GOT3 (cell line): ENCODE measurements at places on chromosomes 3 and 15.

- no peak for DNase-seq
These were observed 40.9 kb downstream of the STAG1 start for GRCh38 chr3:136711277-136711676.

DNA sequence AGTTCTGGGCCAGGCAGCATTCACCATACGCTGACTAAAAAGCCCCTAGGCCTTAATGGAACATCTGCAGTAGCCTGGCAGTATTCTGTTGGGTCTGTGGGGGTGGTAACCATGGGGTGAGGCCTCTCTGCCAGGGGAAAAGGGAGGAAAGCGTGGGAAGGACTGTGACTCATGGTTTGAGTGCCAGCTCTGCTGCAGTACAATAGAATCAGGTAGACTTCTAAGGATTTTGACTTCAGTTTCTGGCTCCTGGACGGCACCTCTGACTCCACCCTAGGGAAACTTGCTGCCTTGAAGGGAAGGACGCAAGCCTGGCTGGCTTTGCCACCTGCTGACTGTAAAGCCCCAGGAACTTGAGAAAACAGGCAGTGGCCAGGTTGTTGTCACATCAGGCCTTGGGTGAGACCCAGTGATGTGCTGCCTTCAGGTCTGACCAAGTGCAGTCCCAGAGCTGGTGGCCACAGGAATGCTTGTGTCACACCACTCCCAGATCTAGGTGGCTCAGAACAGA lies 148.6 kb downstream of the SUCNR1 start:
- peak; percentile 25 for DNase-seq

DNA sequence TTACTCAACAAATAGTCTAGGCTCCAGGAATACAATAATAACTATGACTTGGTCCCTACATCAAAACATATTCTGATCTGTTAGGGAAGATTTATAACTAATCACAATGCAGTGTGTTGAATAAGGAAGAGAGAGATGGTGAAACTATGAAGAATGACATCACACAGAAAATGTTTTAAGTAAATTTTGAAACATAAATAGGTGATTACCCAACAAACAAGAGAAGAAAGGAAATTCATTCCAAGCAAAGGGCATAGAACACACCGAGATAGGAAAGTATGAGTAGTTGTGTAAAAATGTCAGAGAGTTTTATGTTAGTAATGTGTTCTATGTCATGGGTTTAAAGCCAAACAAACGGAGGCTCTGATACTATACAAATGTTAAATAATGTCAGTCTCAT lies 13.4 kb downstream of the SEC62 start:
- no peak for DNase-seq

- DNase-seq: no peak
These were observed 154.2 kb downstream of the RAB11A start for GRCh38 chr15:66023311-66023972.

DNA sequence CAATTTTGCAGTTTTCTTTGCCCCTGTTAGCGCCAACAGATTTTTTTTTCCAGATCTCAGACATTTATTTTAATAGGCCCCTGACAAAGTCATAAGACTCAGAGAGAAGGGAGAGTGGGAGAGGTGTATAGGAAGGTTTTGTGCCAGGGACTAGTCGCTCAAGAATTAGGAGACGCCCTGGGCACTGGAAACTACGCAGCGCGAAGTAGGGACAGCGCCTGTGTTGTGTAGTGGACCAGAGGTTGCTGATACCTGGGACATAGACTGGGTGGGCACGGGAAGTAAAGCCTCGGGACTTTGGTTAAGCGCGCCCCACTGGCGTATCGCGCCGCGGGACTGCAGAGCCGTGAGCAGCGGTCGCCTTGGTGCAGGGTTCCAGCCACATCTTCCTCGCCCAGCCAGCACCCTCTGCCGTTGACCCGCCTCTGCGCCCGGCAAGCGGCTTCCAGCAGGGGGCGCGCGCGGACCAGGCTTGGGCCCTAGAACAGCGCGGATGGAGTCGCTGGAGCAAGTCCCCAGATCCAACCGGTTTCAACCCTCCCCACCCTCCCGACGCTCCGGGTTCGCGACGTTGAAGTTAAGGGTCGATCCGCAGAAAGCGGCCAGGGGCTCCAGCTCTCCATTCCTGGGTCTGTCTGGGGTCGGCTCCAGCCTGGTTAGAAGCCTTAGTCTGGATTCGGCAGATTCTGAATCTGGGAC lies 3.0 kb upstream of the ISLR2 start:
- peak; percentile 45 for DNase-seq

DNA sequence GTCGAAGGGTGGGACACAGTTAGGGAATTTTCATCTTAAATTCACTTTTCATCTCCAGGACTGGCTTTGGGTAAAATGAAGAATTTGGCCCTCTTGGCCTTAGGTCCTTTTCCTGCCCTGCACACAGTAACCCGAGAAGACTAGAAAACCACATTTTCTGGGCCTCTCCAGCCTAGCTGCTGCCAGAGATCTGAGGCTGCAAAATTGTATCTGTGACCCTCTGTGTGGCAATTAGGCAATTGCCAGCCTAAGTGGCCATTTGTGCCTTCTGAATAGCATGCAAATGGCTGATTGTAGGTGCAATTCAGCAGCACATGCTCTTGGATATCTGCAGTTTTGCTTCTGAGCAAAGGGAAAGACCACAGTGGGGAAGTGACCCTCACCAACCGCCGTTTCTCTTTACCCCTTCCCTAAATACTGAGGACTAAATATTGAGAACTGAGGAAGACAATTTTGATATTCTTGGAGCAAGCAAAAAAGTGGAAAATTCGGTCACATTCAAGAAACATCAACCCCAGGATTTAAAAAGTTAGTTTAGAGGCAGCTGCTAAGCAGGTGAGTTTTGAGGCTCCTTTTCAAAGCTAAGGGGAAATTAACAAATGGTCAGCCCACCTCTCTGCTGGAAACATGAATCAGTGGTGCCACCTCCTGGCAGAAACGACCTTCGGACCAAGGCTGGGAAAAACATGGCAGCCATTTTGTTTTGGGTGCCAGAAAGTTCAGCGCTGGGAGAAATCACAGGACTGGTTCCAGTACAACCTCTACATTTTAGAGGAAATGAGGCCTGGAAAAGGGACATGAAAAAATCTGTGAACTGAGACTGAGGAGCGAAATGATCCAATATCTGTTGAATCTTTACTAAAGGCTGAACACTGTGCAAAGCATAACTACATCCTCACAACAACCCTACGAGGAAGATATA lies 56.6 kb upstream of the PRTG start:
- DNase-seq: no peak

DNA sequence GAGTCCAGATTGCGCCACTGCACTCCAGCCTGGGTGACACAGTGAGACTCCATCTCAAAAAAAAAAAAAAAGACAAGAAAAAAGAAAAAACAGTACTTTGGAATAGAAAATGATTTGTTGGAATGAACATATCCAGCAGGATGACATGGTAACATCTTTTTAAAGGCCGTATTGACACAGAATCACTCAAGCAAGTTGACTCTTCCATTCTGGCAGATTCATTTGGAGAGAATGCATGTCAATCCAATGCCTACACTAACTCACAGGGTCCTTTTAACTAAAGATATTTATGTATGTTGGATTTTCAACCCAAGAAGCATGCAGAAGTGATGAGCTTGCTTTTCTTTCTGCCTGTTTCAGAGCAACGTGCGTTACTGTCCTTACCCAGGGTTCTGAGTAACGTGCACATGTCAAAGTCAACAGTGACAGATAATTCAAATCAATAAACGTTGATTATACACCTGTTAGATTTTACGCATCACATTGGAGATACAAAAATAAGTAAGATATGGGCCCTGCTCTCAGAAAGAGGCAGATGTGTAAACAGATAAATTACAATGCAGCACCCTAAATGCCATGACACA lies 77.1 kb upstream of the FNDC3B start:
- DNase-seq: no peak

GRCh38 chr3:25355998-25356397 lies 72.1 kb upstream of the RARB start:
- DNase-seq: no peak

DNA sequence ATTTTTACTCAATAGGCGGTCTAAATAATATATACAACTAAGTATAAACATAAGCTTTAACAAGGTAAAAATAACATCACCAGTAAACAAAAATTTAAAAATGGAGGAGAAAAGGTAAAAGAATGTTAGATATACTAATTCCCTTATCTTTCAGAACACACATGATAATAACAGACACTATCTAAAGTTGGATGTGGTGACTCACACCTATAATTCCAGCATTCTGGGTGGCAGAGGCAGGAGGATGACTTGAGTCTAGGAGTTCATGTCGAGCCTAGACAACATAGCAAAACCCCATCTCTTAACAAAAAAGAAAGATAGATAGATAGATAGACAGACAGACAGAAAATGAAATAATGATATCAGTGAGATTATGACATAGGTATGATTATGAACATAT lies 85.1 kb downstream of the STAG1 start:
- no peak for DNase-seq

DNA sequence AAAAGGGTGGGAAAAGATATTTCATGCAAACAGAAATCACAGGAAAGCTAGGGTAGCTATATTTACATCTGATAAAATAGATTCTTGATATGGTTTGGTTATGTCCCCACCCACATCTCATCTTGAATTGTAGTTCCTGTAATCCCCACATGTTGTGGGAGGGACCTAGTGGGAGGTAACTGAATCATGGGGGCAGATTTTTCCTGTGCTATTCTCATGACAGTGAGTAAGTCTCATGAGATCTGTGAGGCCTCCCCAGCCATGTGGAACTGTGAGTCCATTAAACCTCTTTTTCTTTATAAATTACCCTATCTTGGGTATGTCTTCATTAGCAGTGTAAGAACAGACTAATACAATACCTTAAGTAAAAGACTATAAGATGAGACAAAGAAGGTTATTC lies 558.1 kb downstream of the RSL24D1 start:
- no peak for DNase-seq

- peak; percentile 4 for DNase-seq
These were observed 22.1 kb downstream of the CDIN1 start for GRCh38 chr15:36601497-36601932.

DNA sequence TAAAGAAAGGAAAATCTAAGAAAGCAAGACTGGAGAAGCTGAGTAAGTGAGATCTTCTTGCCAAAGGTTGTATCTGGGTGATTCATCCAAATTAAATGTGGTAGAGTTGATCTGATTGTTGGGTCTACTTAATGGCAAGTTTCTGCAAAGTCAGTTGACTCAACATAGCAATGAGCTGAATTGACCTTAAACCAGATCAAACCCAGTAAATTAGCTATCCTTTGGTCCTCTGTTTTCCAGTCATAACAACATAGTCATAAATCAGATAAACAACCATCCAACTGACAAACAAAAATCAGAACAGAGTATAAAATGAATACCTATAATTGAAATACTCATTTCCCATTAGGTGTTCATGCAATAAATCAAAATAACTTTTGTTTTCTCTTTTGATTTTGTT lies 142.6 kb upstream of the CFAP20DC start:
- no peak for DNase-seq

DNA sequence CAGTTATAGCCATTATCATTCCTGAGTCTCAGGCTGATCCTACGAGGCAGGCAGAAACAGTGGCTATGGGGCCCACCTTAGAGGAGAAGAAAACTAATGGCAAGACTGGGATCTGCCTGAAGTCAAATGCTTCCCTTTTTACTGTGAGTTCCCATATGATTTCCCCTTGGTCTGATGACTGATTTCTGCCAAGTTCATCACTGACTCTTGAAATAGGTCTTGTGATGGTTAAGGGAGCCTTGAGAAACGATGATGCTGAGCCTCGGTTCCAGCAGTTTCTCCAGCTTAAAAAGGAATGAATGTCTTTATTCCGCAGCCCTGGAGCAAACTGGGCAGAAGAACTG lies 29.4 kb upstream of the LDHAL6B start:
- no peak for DNase-seq

- no peak for DNase-seq
These were observed 5.1 kb upstream of the KLHL6 start for GRCh38 chr3:183560607-183561006.

GRCh38 chr15:99712415-99712814 lies 20.8 kb downstream of the LYSMD4 start:
- DNase-seq: no peak

GRCh38 chr15:29676961-29677402 lies 145.3 kb downstream of the TJP1 start:
- DNase-seq: no peak

DNA sequence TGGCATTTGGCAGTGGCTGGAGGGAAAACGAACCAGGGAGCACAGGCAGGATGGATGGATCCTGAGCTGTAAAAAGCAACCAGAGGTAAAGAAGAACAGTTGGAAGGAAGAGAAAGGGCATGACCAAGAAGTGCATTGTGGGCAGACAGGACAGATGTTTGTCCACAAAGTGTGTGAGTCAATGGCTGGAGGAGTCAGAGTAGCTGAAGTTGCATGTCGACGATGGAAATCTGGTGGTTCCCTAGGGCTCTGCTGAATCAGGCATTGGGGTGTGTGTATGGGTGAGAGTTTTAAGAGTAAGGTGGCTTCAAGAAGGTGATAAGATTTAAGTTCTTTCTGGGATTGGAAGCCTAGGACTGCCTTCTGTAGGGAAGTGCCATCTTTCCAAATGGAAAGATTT lies 214.0 kb upstream of the BHLHE40 start:
- DNase-seq: no peak

- DNase-seq: no peak
These were observed 797 bp upstream of the THPO start for GRCh38 chr3:184378651-184379357.

DNA sequence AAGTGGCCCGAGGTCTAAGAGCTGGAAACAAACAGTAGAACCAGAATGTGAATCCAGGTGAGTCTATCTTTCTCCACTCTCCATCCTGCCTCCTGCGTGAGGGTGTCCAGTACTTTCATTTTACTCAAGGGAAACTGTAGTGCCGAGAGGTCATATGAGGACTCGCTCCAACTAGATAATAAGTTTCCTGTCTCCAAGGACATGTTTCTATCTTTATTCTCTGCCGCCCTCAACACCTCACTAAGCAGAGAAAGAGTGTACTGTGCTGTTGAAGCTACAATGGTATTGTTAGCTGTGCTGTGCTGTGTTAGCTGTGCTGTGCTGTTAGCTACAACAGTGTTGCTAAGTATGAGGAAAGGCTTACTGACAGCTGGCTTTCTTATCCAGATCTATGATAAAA lies 137.9 kb upstream of the COL8A1 start:
- no peak for DNase-seq

GRCh38 chr3:8651418-8652323 lies 7.1 kb upstream of the SSUH2 start:
- DNase-seq: no peak

- no peak for DNase-seq
These were observed 14.2 kb downstream of the EIF4E3 start for GRCh38 chr3:71710906-71711494.
